ENCODE measurements at places on chromosomes 2 and 18. TPM values are rescaled to one million over a fixed set of nuclear protein-coding genes. Genes with fewer than 3 reads are reported as not detected.
A peak's percentile ranks its signal among the peaks of the same experiment; 100 is the strongest.

The FOXI3 gene
- total RNA-seq, result not detected

- H3K27ac ChIP-seq, result no peak overlapping the region
- no peak overlapping the region for H3K4me3 ChIP-seq
- H3K27me3 ChIP-seq, result no peaks in the 10 kb centered on the region
- H3K4me1 ChIP-seq, result no peaks in the 10 kb centered on the region
- DNase-seq, result no peak
These were observed 94.7 kb upstream of the RPE start for GRCh38 chr2:209907746-209908145.

DNA sequence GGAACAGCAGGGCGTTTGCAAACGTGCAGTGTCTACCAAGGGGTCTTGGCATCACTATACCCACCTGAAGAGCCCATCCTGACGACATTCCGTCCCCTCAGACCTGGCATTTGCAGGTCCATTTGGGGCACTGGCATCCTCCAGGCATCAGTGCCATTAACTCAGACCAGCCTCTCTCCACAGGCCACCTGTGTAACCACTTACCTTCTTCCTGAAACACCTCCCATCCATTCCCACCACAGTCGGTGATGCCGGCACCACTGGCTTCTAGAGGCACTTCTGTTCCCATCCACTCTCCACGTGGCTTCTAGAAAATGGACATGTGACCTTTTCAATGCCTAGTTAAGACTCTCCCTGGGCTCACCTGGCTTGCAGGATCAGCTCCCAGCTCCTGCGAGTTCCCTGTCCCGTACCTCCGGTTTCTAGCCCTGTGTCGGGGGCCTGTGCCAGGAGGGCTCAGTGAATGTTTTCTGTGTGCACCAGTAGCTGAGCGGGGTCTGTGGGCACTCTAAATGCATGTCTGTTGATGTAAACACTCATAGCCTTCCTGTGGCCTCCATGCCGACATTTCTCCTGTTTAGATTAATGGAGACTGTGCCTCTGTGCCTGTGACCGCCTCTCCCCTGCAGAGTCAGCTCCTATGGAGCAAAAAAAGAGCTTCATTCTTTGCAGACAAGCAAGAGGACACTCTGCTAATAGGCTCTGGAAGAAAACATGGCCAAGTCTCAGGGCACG, 458.0 kb upstream of the HS6ST1 start:
- H3K27ac ChIP-seq, result no peak overlapping the region
- H3K36me3 ChIP-seq, result no peaks in the 10 kb centered on the region

DNA sequence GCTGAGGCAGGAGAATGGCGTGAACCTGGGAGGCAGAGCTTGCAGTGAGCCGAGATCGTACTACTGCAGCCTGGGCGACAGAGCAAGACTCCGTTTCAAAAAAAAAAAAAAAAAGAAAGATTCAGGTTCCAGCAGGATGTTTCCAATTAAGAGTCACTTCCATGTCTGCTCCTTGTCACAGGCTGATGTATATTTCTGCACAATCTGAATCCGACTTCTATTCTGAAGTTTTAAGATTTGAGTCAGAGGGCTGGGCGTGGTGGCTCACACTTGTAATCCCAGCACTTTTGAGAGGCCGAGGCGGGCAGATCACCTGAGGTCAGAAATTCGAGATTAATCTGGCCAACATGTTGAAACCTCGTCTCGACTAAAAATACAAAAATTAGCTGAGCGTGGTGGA, 24.7 kb downstream of the SNRPD1 start:
- H3K27me3 ChIP-seq, result no peaks in the 10 kb centered on the region
- DNase-seq, result no peak
- H3K4me3 ChIP-seq, result no peak overlapping the region
- H3K27ac ChIP-seq, result no peak overlapping the region
- no peaks in the 10 kb centered on the region for H3K4me1 ChIP-seq

DNA sequence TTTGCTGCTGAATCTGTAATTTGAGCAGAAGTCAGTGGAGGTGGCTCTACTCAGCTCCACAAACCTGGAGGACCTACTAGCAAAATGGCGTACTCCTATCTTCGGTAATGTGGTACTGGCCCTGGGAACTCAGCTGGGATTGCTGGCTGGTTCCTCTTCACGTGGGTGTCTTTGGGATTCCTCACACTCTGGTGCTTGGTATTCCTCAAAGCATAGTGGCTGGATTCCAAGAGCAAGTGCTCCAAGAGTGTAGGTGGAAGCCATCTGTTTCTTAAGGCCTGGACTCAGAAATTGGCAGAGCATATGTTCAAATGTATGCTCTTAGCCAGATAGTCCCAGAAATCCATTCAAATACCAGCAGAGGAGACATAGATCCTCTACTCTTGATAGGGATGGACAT, 281.9 kb upstream of the CDH7 start:
- H3K36me3 ChIP-seq, result no peaks in the 10 kb centered on the region
- no peak for DNase-seq
- H3K4me1 ChIP-seq, result no peaks in the 10 kb centered on the region
- H3K27ac ChIP-seq, result no peak overlapping the region

- H3K27me3 ChIP-seq, result no peaks in the 10 kb centered on the region
- H3K4me1 ChIP-seq, result peaks cover 20% of the 10 kb centered on the region
- no peak for DNase-seq
- H3K36me3 ChIP-seq, result no peaks in the 10 kb centered on the region
- peak overlapping the region; percentile 63 for H3K27ac ChIP-seq
These were observed 84.7 kb upstream of the PELI1 start for GRCh38 chr2:64228918-64229317.

- no peak for DNase-seq
- H3K36me3 ChIP-seq, result no peaks in the 10 kb centered on the region
- no peaks in the 10 kb centered on the region for H3K27me3 ChIP-seq
- H3K27ac ChIP-seq, result no peak overlapping the region
- H3K4me3 ChIP-seq, result no peak overlapping the region
These were observed 49.5 kb upstream of the BCL11A start for GRCh38 chr2:60602828-60603532.

DNA sequence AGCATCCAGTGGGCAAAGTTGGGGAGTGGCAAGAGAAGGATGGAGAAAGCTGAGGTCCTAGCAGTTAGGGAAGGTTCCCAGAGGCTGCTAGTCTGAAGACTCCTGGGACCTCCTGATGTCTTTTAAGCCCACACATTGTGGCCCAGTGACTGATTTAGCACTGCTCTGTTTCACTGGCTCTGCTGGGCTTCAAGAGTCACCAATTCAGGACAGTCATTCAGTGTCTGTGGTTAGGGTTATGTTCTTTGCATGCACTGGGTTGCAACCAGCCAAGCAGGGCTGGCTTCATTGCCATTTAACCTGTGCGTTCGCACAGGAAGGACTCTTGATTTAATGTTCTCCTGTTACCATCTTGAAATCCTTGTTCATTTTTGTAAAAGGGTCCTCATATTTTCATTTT, 199.2 kb downstream of the ICOS start:
- DNase-seq, result no peak
- H3K27me3 ChIP-seq, result no peaks in the 10 kb centered on the region
- no peak overlapping the region for H3K4me3 ChIP-seq
- no peaks in the 10 kb centered on the region for H3K36me3 ChIP-seq
- no peak overlapping the region for H3K27ac ChIP-seq
- no peaks in the 10 kb centered on the region for H3K4me1 ChIP-seq

DNA sequence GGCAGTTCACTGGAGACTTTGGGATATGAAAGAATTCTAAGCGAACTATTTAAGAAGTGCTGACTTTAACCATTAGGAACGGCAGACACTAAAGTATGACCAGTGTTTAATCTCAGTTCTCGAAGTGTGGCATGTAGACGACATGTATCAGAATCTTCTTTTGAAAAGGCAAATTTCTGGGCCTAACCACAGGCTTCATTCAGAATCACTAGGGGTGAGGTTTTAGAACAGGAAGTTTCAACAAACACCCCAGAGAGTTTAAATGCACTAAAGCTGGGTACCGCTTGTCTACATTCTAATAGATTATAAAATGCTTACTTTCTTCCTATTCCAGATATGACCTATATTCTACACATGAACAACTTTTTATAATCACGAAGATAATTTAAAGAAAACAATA, 180.3 kb downstream of the ANKRD44 start:
- H3K36me3 ChIP-seq, result peaks cover 47% of the 10 kb centered on the region
- DNase-seq, result peak; percentile 75

Data from B cell (primary cell).